ENCODE measurements at places on chromosomes 1 and 21.

DNA sequence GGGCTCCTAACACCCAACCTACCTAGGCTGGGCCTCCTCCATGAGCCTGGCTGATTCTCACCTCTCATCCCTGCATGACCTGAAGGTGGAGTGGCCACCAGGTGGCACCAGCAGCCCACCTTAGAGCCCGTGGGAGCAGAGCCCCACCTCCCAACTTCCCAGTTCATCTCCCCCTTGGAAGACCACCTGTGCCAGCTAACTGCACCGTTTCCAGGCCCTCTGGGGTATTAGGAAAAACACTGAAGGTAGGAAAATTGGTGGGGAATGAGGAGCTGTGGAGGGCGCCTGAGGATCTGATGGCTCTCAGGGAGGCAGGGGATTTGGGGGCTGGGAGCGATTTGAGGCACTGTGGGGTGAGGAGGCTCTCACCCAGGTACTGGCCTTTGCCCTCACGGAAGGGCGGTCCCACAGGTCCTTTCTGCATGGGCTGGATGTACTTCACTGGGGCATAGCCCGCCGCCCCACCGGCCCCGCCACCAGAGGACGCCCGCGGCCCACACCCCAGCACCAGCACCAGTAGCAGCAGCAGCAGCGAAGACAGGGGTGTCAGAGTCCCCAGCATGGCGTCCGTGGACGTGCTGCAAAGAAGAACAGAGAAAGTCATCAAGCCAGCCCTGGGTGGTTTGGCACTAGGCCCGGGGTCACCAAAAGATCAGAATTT is 11.1 kb downstream of the ADPRS start:
- peak; percentile 58 for DNase-seq

DNA sequence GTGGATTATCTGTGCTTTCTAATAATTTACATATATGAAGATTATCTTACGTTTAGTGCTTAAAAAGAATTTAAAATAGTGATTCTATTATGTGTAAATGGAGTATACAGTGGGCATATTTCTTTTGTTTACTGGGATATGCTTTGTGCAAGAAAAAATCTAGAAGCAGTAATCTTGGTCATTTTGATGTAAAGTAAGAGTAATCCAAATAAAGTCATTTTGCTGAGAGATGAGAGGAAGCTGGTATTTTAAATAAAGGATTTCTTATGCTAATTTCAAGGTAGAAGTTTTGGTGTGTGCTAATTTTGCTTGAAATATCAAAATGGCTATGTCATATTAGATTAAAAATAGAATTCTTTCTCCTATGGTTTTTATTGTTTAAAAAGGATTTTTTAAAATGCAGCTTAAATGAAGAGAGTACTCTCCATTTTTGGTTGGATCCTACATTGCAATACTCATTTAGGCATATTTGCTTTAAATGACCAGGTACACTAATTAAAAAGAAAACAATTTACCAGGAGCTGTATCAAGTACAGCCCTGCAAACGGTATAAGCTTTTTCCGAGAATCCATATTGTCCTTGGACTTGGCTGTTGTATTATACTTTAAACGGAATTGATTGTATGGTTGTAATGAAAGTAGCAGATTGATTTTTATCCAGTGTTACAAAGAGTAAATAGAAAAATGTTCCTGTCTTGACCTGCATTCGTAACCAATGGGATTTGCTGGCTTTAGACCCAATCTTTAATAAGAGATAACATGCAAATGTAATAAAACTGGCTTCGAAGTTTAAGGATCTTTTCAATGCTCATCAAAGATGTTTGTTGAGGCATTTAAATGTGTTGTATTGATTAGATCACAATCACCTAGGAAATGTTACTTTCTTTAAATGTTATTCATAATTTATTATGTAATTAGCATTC is 574.7 kb downstream of the USP25 start:
- DNase-seq: no peak

- DNase-seq: peak; percentile 58
Measured at GRCh38 chr1:206464456-206464964, 5.8 kb upstream of the IKBKE start.

- no peak for DNase-seq
Measured at GRCh38 chr1:238099871-238100270, 209.1 kb upstream of the ZP4 start.

- no peak for DNase-seq
Measured at GRCh38 chr1:153624965-153625611, 2.2 kb downstream of the S100A13 start.

- DNase-seq: no peak
Measured at GRCh38 chr1:63319046-63320021, 3.0 kb upstream of the FOXD3 start.

- DNase-seq: no peak
Measured at GRCh38 chr1:91601554-91602376, 101.1 kb downstream of the CDC7 start.

GRCh38 chr1:69914976-69915765 is 290.2 kb downstream of the LRRC40 start:
- DNase-seq: no peak

DNA sequence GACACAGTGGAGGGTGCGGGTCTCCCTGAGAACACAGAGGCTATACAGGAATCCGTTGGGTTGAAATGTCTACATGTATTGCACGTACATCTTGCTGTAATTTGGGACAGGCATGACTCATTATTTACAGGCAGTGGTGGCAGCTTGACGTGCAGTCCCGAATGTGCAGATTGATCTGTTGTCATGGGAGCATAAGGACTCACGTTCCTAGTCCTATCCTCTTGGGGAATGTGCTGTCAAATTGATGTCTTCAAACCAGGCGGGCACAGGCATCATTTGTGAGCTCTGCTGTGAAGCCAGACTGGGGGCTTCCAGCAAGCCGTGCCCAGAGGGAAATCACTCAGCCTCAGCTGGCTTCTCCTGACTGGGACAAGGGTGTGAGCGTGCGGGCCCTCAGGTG is 40.5 kb downstream of the S100B start:
- no peak for DNase-seq

GRCh38 chr1:76547916-76548315 is 319.4 kb upstream of the ST6GALNAC5 start:
- DNase-seq: no peak

GRCh38 chr1:191101960-191102359 is 624.3 kb upstream of the BRINP3 start:
- DNase-seq: no peak

- no peak for DNase-seq
Measured at GRCh38 chr1:202976633-202977032, 9.6 kb upstream of the CYB5R1 start.

DNA sequence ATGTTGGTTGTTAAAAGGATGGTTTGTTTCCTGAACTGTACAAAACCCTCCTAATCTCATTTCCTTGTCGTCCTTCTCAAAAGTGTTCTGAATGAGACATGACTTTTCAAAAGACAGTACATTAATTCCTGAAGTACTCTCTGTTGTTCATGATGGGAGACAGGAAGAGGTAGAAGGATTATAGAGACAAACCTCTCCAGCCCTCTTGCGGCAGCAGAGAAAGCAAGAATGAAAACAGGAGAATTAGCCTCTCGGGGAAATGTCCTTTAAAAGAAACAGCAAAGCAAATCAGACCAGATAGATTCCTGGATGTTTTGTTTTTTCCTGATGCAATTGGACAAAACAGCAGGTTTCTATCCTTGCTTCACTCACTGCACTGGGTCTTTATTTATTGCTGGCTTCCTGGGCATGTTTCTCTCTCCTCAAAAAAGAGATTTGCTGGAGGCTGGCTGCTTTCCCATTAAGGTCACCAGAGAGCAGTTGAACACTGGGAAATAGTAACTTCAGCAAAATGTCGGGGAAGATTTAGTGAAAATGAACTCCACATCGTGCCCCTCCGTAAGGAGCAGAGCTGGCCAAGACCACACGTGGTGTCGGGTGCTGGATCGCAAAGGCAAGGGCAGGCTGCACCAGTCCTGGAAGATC is 145.8 kb upstream of the SYT6 start:
- no peak for DNase-seq

GRCh38 chr1:201636510-201636971 is 97.6 kb downstream of the NAV1 start:
- DNase-seq: no peak

GRCh38 chr1:198072177-198072576 is 84.6 kb upstream of the NEK7 start:
- no peak for DNase-seq

- no peak for DNase-seq
Measured at GRCh38 chr1:171256940-171257606, 8.8 kb downstream of the FMO1 start.

DNA sequence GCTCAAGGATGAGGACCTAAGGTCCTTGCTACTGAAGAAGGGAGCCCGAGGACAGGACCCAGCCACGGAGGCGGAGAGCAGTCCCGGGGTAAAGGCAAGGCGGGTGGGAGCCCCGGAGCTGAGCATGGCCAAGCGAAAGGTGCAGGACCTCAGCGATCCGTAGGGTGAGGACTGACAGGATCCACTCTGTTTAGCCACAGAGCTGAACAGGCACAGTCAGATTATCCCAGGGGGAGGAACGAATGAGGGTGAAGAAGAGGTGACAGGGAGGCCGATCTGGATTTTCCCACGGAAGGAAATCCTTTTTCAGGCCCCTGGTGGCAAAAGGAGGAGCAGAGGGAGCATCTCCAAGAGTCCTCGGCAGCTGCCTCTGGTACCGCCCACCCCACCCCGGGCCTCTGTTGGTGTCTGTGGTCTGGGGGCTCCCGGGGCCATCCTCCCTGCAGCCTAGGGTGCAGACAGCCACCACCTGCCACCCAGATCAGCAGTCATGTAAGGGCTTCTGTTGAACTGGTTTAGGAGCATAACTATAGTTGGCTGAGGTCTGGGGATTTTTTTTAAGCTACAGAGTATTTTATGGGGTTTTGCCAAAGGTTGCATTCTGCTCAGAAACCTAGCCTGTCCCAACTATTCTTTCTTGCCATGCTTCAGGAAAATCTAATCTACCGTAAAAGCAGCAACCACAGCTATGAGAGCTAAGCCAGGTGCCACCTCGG is 32.3 kb upstream of the LBR start:
- DNase-seq: no peak

- no peak for DNase-seq
Measured at GRCh38 chr21:42524341-42525028, 10.8 kb downstream of the SLC37A1 start.

- no peak for DNase-seq
Measured at GRCh38 chr1:19964542-19964941, 14.9 kb downstream of the PLA2G2A start.

GRCh38 chr1:6280761-6281451 is 20.0 kb upstream of the GPR153 start:
- DNase-seq: no peak

DNA sequence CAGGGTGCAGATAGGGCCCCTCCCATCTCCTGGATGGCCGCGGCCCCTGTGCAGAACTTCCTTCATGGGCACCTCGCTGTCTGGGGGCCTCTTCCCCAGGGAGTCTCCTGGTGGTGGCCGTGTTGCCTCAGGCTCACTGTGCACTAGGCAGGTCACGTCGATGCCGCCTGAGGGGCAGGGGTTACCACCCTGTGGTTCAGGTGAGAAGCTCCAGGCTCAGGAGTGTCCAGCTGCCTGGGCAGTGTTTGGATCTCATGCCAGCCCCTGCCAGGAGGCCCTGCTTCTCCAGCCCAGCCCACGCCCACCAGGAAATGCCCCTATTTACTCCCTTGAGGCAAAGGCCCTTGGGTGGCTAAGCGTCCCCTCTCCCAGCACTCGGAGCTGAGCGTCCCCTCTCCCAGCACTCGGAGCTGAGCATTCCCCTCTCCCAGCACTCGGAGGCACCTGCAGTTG is 2.1 kb downstream of the ITGB2 start:
- no peak for DNase-seq

- DNase-seq: no peak
Measured at GRCh38 chr1:94303005-94303404, 65.6 kb upstream of the ARHGAP29 start.

DNA sequence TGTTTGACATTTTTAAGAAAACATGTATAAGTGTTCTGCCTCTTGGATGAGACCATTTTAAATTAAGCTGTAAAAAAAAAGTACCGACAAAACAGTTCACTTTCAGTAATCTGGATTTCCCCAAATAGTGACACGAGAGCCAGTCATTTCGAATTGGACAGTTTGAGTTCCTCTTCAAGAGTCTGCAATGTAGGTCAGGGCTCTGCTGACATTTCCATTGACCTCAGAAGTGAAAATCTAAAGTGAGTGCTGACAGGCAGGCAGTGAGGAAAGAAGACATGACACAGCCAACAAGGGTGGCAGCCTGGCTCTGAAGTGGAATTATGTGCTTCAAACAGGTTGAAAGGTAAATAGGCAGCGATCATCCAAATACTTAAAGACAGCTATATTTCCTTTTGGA is at the start of gene IL23R:
IL23R (plus strand) TSS at position 259 of the 400 bp plus-strand sequence. CDS start 1,667 bp downstream, outside the sequence.
- DNase-seq: no peak

- DNase-seq: no peak
Measured at GRCh38 chr1:229204921-229205777, 65.8 kb upstream of the RAB4A start.

DNA sequence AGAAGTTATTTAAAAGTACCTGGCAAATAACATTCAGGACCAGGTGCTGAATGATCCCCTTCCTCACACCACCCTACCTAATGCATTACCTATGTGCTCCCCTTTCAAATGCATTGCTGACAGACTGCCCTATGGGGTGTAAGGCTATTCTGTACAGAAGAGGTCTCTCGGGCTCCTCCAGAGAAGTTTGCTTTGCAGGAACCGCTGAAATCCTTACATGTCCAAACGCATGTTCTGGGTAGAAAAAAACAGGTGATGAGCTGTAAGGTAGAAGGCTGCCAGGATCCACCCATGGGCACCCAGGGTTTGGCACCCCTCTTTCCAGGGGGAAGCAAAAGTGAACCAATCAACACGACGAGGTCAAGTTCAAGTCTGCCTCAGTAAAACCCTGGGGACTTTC is 58.3 kb upstream of the TARBP1 start:
- no peak for DNase-seq

DNA sequence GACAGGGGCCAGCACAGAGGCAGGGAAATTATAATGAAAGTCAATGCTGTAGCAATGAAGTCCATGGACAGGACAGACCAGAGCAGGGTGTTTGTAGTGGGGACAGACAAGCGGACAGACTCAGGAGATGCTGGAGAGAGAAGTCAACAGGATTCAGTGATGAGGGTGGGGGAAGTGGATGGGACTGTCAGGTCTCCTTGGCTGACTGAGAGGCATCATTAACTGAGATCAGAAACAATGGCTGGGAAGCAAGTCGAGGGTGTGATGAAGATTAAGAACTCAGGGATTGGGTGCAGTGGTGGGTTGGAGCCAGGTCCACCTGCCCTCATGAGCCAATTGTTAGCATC is 25.5 kb downstream of the CD58 start:
- DNase-seq: no peak

DNA sequence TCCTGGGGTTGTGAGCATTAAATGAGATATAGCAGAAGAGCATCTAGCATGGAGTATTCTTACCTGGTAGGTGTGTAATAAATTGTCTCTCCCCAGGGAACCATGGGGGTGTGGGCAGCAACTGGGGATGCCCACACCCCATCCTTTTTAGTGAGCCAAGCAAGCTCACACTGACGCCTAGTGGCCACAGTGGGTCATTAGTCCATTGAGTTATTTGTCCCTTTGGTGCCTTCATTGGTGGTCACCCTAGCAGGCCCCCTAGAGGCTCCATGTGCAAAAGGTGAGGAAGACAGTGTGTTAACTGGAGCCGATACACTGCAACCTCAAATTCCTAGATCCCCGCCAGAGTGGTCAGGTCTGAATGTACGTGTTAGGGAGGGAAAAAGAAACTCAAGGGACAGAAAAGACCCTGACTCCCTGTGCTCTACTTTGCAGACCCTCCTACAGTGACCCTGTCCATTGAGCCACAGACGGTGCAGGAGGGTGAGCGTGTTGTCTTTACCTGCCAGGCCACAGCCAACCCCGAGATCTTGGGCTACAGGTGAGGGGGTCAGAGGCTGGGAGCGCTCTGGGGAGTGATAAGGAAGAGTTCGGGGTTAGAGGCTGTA is 93.3 kb upstream of the CD1D start:
- no peak for DNase-seq

- DNase-seq: no peak
Measured at GRCh38 chr1:42150651-42151050, 2.6 kb upstream of the GUCA2B start.

Data from anterior cingulate cortex (tissue), 58 donors.